ENCODE measurements at places on chromosomes 4 and X. TPM values are rescaled to one million over a fixed set of nuclear protein-coding genes. Genes with fewer than 3 reads are reported as not detected.

DNA sequence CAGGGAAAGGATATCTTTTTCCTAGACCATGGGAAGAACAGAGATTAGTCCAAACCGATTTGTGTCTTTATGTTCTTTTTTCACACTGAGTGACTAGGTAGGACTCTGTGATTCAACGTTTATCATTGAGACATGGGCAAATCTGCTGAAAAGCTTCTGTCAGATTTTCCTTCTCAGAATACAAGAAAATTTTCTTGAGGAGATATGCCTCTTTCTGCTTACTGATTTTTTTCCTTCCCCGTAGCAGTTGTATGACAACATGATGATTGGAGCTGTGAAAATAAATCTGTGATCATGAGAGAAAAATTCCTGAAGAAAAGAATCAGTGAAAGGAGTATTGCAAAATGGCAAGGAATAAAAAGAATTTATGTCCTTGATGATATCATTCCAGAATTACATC, 130.6 kb upstream of the FAT4 start:
- H3K4me1 ChIP-seq = no peaks in the 10 kb centered on the region
- no peak for DNase-seq
- H3K4me3 ChIP-seq = no peak overlapping the region
- H3K27me3 ChIP-seq = no peaks in the 10 kb centered on the region
- no peaks in the 10 kb centered on the region for H3K36me3 ChIP-seq
- H3K27ac ChIP-seq = no peak overlapping the region

DNAAF6 gene
- not detected for total RNA-seq

DNA sequence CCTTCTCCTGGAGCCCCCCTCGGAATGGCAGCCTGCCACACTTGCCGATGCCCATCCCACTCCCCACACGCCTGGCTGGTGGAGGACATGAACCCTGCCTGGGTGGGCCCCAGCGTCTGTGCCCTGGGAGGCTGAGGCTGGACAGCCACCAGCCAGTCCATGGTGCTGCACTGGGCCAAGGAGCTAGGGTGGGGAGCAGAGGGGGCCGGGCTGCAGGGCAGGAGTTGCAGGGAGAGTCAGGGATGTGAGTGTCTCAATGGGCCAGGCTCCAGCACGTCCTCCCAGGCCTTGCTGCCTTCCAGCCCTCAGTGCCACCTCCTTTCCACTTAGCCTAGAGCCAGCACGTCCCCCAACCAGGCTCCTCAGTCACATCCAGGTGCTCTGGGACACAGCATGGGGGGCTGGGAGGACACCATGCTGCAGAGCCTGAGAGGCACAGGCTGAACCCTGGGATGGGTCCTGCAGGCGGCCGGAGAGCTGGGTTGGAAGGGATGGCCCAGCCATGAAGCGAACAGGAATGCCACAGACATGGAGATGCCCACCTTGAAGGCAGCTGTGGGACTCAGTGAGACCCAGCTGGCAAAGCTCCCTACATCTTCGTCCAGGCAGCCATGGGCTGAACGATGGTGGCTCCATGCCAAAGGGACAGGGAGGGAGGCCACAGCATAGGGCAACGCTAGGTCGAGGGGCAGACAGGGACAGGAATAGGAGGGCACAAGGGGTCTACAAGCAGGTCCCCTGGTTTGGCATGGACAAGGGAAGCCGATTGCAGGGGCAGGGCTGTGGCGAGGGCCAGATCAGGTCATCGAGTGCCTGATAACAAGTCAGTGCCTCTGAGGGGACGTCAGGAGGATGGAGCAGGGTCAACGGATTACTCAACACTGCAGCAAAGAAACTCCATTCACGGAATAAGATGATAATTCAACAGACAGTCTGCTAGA, 30.1 kb upstream of the MXD4 start:
- no peaks in the 10 kb centered on the region for H3K27me3 ChIP-seq
- no peaks in the 10 kb centered on the region for H3K36me3 ChIP-seq
- peak; percentile 49 for DNase-seq
- H3K27ac ChIP-seq = no peak overlapping the region
- no peak overlapping the region for H3K4me3 ChIP-seq

GLRA3 gene
- 0.16 TPM for total RNA-seq

GRCh38 chr4:104492183-104492771, 2.4 kb downstream of the CXXC4 start:
- peak overlapping the region; percentile 90 for H3K27ac ChIP-seq
- H3K36me3 ChIP-seq = no peaks in the 10 kb centered on the region
- DNase-seq = no peak
- no peaks in the 10 kb centered on the region for H3K27me3 ChIP-seq
- peak overlapping the region; percentile 53 for H3K4me3 ChIP-seq

DNA sequence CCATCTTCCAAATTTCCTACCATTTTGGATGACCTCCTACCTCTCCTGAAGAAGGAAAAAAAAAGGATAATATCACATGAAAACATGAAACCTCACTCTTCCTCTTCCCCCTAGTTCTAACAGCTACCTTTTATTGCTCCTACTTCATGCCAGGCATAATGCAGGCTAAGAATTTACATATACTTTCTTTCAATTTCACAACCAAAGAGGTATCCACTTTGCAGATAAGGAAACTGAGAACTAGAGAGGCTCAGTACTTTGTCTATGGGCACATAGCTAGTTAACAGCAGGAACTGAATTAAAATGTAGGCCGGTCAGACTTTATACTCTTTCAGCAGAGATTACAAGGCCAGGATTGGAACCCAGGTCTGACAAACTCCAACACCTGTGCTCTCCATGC, 34.4 kb upstream of the BEND2 start:
- H3K4me1 ChIP-seq = no peaks in the 10 kb centered on the region
- no peaks in the 10 kb centered on the region for H3K36me3 ChIP-seq
- H3K27me3 ChIP-seq = no peaks in the 10 kb centered on the region
- no peak overlapping the region for H3K27ac ChIP-seq

DNA sequence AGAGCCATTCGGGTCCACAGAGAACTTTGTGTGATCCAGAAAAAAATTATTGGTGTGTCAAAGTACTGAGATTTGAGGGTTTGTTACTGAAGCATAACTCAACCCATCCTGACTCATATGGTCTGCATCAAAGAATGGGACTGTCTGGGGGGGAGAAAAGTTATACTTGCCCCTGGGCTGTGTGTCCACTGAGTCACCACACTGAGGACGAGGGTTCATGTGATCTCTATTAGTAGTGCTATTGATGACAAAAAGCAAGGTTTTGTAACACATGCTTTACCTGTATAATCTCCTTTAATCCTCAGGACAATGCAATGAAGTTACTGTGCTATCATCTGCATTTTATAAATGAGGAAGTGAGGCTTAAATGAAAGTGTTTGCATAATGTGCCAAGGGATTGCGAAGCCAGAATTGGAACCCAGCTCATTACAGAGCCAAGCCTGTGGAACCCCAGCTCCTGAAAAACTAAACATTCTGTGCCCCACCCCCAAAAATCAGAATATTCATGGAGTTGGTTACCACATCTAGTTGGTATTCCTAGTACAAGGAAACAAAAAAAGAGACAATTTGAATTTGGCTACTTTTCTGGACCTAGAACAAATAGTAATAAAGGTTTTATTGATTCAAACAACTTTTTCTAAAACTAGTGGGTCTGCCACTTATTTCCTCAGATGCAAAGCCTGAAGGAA, 31.2 kb downstream of the CCDC149 start:
- H3K4me3 ChIP-seq = no peak overlapping the region
- H3K27ac ChIP-seq = no peak overlapping the region
- DNase-seq = no peak
- H3K4me1 ChIP-seq = no peaks in the 10 kb centered on the region

- H3K4me1 ChIP-seq = no peaks in the 10 kb centered on the region
- H3K27me3 ChIP-seq = no peaks in the 10 kb centered on the region
- H3K4me3 ChIP-seq = no peak overlapping the region
- no peak overlapping the region for H3K27ac ChIP-seq
Observed at GRCh38 chr4:158605393-158605792, 66.3 kb downstream of the C4orf46 start.

GRCh38 chr4:41072021-41072777, 142.1 kb downstream of the APBB2 start:
- DNase-seq = no peak
- no peaks in the 10 kb centered on the region for H3K4me1 ChIP-seq
- no peaks in the 10 kb centered on the region for H3K27me3 ChIP-seq
- no peaks in the 10 kb centered on the region for H3K36me3 ChIP-seq
- no peak overlapping the region for H3K4me3 ChIP-seq

GRCh38 chrX:95076449-95076848, 1402.4 kb downstream of the FAM133A start:
- no peak for DNase-seq
- H3K4me3 ChIP-seq = no peak overlapping the region
- peaks cover 40% of the 10 kb centered on the region for H3K27me3 ChIP-seq
- H3K4me1 ChIP-seq = no peaks in the 10 kb centered on the region
- H3K36me3 ChIP-seq = no peaks in the 10 kb centered on the region

WDR1 gene
- 142 TPM for total RNA-seq

DNA sequence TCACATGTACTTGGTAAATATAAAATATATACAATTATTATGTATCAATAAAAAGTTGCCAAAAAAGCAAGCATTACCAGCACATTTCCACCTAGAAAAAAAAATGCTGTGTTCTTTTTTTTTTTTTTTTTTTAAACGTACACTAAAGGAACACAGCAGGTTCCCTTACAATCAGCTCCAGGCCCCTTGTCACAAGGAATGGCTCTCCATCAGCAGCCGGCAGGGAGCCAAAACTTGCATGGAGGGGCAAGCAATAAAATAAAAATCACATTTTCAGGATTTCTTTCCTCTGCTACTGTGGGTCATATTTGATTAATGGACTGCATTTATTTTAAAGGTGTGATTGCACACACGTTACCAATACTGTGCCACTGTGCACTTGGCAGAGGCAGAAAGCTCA, 460.3 kb downstream of the GPAT3 start:
- no peaks in the 10 kb centered on the region for H3K27me3 ChIP-seq
- DNase-seq = no peak
- no peak overlapping the region for H3K27ac ChIP-seq
- no peaks in the 10 kb centered on the region for H3K4me1 ChIP-seq
- H3K4me3 ChIP-seq = no peak overlapping the region

DNA sequence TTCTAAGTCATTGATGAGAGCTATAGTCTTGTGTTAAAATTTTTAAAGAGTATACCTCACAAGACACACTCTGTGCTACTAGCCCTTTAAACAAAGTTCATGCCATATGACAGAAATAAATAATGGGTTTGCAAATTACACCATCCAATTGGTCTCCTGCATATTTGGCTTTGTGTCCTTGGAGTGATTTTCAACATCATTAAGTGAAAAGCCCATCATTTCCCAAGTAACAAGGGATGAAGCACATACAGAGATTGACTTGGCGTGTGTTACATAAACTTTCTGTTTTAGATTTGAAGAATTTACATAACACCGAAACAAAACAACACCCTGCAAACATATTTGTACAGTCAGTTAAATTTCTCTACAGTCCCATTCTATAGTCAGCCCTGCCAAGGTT, 216.9 kb upstream of the NEIL3 start:
- DNase-seq = no peak
- H3K36me3 ChIP-seq = no peaks in the 10 kb centered on the region
- no peaks in the 10 kb centered on the region for H3K27me3 ChIP-seq
- H3K4me3 ChIP-seq = no peak overlapping the region
- H3K27ac ChIP-seq = no peak overlapping the region

MOSPD2 gene
- 20.9 TPM for total RNA-seq

DNA sequence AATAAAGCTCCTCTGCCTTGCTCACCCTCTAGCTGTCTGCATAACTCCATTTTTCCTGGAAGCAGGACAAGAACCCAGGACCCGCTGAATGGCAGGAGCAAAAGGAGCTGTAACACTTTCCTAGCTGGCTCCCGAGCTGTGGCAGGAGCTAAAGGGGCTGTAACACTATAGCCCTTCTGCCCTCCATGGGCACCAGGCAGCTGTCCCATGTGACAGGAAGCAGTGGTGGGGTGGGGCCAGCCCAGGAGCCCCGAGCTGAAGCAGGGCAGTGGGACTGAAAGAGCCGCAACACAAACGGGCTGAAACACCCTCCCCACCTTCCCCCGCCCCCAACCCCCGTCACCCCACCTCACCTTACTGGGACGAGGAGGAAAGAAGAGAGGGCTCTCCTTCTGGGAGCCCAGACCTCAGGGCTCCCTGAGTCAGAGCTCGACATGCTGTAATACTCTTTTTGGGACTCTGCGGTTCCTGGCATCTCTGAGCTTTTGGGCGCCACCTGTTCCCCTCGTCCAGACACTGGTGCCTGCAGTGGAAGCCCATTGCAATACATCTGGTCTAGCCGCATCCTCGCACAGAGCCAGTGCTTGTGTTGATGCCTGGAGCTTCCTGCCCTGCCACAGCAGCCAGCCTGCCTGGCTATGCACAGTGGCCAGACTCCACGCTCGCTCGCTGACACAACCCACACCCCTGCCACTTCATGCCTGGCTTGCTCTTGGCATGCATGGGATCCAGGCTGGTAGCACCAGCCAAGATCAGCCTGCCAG, 39.4 kb downstream of the PPM1K start:
- no peaks in the 10 kb centered on the region for H3K4me1 ChIP-seq
- H3K27ac ChIP-seq = no peak overlapping the region
- H3K27me3 ChIP-seq = no peaks in the 10 kb centered on the region
- H3K4me3 ChIP-seq = no peak overlapping the region
- DNase-seq = no peak

GRCh38 chr4:16687845-16688244, 210.6 kb downstream of the LDB2 start:
- H3K36me3 ChIP-seq = no peaks in the 10 kb centered on the region
- no peak overlapping the region for H3K27ac ChIP-seq
- H3K4me1 ChIP-seq = no peaks in the 10 kb centered on the region
- DNase-seq = no peak
- H3K27me3 ChIP-seq = no peaks in the 10 kb centered on the region

TRPC3 gene
- 0.98 TPM for total RNA-seq

DNA sequence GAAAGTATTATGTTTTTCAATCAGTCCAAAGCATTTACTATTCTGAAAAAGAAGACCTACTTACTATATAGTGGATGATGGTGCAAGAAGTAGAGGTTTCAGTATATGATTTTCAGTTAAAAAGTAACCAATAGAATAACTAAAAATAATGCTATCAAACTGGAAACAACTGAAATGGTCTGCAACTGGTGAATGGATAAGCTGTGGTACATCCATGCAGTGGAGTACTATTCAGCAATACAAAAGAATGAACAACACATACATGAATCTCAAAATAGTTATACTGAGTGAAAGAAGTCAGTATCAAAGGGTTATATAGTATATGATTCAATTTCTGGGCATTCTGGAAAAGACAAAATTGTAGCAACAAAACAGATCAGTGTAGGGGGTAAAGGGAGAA, 55.9 kb downstream of the PLAC1 start:
- H3K27ac ChIP-seq = no peak overlapping the region
- H3K4me3 ChIP-seq = no peak overlapping the region
- no peak for DNase-seq
- no peaks in the 10 kb centered on the region for H3K36me3 ChIP-seq
- H3K4me1 ChIP-seq = no peaks in the 10 kb centered on the region
- H3K27me3 ChIP-seq = peaks cover 30% of the 10 kb centered on the region

DNA sequence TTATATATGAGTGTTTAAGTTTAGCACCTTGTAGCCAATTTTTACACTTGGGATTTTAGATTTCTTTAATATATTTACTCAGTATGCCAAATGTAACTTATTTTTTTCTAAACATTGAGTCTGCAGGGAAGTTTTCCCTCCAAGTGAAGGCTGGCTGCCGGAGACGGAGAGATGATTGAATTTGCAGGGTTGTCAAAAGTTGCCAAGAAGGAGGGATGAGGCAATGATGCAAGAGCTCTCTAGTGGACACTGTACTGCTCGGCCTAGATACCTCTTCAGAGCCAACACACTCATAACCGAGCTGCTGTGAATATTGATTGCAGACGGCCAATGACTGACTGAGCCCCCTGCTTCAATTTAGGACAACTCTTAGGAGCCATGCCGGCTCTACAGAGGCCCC, 318.6 kb upstream of the CASK start:
- H3K4me3 ChIP-seq = no peak overlapping the region
- H3K4me1 ChIP-seq = no peaks in the 10 kb centered on the region

CSAG1 gene
- total RNA-seq = not detected

GRCh38 chr4:5365071-5366008, 314.1 kb downstream of the STK32B start:
- H3K4me1 ChIP-seq = no peaks in the 10 kb centered on the region
- H3K27ac ChIP-seq = no peak overlapping the region
